Choroid plexus epithelial cell (primary cell): ENCODE measurements at places on chromosomes 6 and 20.

DNA sequence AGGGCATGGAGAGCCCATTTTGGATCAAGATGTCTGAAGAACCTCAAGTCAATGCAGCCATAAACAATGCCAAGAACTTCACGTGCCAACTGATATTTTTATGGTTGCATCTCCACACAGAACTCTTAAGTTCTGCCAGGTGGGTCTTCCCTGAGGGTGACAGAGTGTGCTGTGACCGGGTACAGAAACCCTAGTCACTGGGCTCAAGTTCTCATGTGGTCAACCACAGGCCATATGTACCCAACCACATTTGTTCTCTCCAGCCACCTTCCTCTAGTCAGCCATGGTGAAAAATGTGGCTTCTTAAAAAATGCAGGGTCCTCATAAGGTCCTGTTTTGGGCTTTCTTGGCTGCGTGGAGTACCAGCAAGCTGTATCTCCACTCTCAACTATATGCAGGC lies 48.9 kb downstream of the CLIC5 start:
- no peak for DNase-seq

GRCh38 chr6:30329331-30329730 lies 2.6 kb downstream of the TRIM39 start:
- no peak for DNase-seq

GRCh38 chr6:64580346-64580745 lies 944.7 kb downstream of the PHF3 start:
- peak; percentile 70 for DNase-seq

GRCh38 chr6:33874136-33874760 lies 70.4 kb upstream of the MLN start:
- no peak for DNase-seq

DNA sequence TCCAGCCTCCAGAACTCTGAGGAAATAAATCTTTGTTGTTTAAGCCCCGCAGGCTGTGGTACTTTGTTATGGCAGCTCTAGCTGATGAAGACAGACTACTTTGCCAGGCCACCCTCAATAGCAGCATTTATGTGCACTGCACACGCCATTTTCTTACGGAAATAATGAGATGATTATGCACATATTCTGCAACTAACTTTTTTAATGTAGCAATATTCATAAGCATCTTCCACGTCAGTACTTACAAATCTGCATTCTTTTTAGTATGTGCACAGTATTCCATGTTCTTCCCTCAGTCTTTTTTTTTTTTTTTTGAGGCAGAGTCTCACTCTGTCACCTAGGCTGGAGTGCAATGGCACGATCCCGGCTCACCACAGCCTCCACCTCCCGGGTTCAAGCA lies 46.8 kb upstream of the DSP start:
- no peak for DNase-seq

DNA sequence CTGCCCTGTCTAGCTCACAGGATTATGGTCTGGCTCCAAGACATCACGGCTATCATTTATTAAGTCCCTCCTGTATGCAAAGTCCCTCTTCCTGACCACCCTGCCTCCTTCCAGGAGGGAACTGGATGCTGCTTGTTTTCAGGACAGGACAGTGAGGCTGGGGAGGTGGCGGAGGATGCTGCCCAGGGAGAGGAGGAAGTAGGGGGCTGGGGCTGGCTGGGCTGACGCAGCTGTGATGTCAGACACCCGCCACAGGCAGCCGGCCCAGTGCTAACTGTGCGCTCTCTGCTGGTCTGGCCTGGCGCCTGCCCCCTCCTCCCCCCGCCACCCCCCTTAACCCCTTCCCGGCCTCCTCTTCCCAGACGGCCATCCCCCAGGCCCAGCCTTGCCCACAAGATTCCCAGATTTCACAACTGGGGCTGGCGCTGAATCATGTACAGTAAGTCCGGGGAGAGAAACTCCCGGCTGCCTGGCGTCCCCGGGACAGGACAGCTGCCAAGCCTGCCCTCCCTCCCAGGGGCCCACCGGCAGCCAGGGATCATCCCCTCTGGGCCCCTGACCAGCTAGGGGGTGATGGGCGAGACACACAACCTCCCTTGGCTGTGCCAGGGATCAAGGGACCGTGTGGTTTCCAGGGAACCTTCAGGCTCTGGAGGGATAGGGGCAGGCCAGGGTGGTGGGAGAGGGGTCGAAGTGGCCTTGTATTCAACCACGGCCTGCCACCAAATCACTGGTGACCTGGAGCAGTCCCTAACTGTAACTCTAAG lies 118.1 kb downstream of the CEBPB start:
- DNase-seq: peak; percentile 96

DNA sequence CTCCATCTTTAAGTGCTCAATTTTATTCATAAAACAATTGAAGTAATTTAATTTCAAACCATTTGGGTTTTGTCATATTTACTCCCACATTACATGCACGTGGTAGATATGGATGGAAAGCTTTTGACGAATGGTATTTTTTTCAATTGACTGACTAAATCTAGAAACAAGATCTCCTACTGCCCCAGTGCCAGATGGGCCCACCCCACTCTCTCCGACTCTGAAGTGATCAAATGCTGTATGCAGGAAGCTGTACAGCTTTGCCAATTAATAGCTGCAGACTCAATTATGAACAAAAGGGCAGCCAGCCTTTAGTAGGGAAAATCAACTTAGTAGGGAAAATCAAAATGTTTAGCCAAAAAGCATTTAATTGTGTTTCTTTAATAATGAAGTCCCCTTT lies 46.2 kb downstream of the PACRG start:
- no peak for DNase-seq

DNA sequence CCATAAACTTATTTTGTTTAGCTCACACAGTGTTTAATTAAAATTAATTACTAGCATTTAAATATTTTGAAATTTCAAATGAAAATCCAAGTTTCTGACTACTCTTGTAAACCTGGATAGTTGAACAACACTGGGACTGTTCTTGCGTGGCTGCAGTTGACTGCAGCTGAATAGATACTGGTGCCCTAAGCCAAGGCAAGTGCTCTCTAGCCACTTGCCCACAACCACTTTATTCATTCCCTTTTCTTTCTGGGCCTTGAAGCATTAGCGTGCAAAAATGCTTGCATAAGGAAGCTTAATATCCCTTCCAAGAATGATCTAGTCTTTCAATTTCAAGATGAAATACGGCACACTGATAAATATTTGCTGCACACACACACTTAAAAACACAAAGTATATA lies 676.0 kb upstream of the MARCKS start:
- DNase-seq: no peak

- no peak for DNase-seq
Measured at GRCh38 chr6:143544011-143544696, 32.6 kb upstream of the FUCA2 start.

- no peak for DNase-seq
Measured at GRCh38 chr6:137685798-137686375, 181.2 kb upstream of the TNFAIP3 start.

- peak; percentile 28 for DNase-seq
Measured at GRCh38 chr6:76861403-76861802, 601.9 kb downstream of the HTR1B start.

GRCh38 chr6:134457941-134458340 lies 140.0 kb upstream of the SGK1 start:
- DNase-seq: no peak

GRCh38 chr6:42960243-42961019 lies at the start of gene GNMT:
GNMT (plus strand) TSS chr6:42960754; CDS start chr6:42960768, 14 bp downstream.
- peak; percentile 26 for DNase-seq

DNA sequence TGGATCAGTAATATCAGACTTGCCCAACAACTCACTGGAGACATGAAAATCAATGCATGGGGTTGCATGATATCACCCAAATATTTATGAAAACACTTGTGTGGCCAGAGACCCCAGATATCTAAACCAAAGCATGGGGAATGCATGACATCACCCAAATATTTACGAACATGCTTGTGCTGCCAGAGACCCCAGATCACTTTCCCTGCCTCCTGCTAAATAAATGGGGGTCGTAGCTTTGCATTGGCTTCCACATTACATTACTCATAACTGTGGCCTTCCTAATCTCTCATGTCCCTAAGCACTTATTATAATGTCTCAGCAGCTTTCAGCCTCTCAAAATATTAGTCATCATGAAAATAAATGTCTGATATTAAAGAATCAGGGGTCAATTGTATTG lies 838.0 kb upstream of the DEFB115 start:
- DNase-seq: no peak

DNA sequence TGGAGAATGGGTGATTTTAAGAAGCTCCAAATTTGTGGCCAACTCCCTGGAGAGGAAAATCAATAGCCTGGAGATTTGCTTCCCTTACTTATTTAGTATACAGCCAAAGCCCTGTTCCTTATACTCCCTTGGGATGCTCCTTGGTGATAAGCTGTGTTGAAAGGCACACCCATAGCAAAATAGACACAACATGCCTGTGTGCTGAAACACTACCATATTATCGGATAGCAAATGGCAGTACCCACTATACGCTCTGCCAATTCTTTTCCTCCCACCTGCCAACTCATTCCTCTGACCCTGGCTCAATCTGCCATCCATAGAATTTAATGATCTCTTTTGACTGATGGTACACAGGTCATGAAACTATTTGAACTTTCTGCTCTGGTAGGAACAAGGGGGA lies 98.2 kb downstream of the CLIC5 start:
- DNase-seq: no peak

GRCh38 chr20:4880051-4880450 lies 121.3 kb downstream of the SLC23A2 start:
- DNase-seq: no peak

GRCh38 chr6:162151021-162151665 lies 576.4 kb downstream of the PRKN start:
- DNase-seq: peak; percentile 87

DNA sequence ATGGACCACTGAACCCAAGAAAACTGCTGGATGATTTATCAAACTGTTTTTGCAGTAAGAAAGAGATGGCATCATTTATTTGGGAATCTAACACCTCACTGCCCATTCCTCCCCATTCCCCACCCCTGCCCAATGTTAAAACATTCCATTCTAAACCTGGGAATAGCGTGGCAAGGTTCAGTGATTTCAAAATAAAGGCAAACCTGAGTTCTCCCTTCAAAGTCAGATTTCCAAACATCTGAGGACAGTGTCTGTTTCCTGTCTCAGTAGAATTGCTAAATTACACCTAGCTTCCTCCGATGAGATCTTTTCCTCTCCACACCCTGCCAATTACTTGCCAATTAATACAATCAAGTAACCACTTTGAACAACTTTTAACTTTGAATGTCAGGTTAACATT lies 127.4 kb upstream of the ARMC2 start:
- no peak for DNase-seq

DNA sequence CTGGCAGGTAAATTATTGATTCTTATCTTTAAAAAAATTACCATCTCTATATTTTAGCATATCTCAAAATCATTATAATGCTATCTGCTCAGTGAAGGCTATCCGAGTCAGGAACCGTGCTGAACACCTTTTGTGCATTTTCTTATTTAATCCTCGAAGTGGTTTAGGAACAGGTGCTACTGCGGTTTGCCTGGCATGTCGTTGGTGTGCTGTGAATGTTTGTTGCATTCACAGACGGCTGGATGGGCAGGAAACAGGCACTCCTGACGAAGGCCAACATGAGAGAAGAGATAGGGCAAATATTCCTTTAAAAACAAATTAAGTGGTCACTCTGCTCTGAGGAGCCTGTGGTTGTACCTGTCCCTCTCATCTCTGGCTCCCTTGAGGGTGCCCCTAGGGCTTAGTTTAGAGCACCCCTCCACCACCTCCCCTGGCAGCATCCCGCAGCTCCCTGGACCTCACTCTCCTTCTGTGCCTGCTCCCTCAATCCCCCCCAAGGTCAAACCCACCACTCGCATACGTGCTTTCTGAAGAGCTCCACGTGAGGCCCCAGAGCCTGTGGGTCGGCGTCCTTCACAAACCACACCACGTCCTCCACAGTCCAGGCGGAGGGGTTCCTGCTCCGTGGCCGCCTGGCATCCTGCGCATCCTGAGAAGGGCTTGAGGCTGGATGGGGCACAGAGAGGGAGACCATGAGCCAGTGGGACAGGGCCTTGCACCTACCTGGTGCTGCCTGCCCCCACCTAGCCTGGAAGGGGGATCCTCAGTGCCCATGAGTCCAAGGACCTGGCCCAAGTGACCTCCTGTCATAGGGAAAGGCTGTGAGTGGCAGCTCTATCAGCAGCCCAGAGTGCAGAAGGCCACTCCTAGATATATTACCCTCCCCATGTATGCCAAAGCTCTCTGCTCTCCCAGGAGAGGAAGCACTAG lies 116.5 kb downstream of the SCML4 start:
- no peak for DNase-seq

DNA sequence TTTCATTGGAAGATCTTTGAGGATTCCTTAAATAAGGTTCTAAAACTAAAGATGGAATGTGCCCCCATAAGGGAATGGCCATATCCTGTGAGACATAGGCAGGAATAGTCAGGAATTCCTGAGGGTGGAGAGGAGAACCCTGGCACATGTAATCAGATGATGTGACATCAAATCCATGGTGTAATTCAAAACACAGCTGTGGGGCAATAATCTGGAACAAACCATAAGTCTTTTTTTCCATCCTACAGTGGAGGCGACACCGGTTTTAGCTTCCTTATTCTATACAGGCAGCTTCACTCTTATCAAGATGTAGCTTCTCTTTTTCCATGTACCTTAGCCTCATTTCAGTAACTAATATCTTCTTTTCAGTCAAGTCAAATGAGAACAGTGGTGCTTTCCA lies 133.6 kb upstream of the CITED2 start:
- no peak for DNase-seq

- no peak for DNase-seq
Measured at GRCh38 chr20:11255860-11256259, 582.1 kb upstream of the JAG1 start.

GRCh38 chr20:51470907-51471411 lies 71.6 kb downstream of the NFATC2 start:
- DNase-seq: no peak

DNA sequence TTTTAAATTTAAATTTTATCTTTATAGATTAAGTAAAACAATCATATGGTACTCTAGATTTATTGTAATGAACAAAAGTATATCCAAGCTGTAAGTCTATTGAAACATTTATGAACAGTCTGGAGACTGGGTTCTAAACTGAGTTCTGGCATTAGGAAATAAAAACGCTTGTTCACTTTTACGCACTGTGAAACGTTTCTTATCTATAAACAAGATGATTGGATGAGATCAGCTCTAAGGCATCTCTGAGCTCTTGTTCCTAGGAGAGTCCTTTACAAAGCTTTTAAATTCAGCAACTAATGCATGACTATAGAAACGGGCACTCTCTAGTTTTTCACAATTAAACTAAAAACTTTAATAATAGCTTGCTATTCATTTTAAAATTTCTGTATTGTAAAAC lies 6.8 kb downstream of the HUS1B start:
- peak; percentile 42 for DNase-seq
